Neural crest cell (in vitro differentiated cells): ENCODE measurements at places on chromosomes 12 and 14. TPM values are rescaled to one million over a fixed set of nuclear protein-coding genes. Genes with fewer than 3 reads are reported as not detected.
A peak's percentile ranks its signal among the peaks of the same experiment; 100 is the strongest.

The CDCA3 gene
- total RNA-seq = 67.9 and 71.7 TPM in 2 replicates

- peaks cover 5% of the 10 kb centered on the region for H3K4me1 ChIP-seq
- DNase-seq = no peak
Observed at GRCh38 chr12:111249018-111249370, 119.9 kb downstream of the PHETA1 start.

The SLC25A21 gene
- total RNA-seq = 2.2 and 4.2 TPM in 2 replicates

The SPATA7 gene
- 18.9 and 19.4 TPM in 2 replicates for total RNA-seq

GRCh38 chr12:46265734-46266133 is 3.1 kb downstream of the SLC38A1 start:
- H3K4me1 ChIP-seq = peaks cover 34% of the 10 kb centered on the region
- H3K27ac ChIP-seq = no peak overlapping the region
- H3K27me3 ChIP-seq = no peaks in the 10 kb centered on the region
- H3K4me3 ChIP-seq = no peak overlapping the region
- H3K36me3 ChIP-seq = no peaks in the 10 kb centered on the region

- no peak overlapping the region for H3K27ac ChIP-seq
- H3K4me1 ChIP-seq = no peaks in the 10 kb centered on the region
Observed at GRCh38 chr12:85527192-85527591, 247.2 kb downstream of the ALX1 start.

The SOAT2 gene
- not detected in 2 replicates for total RNA-seq

- no peak overlapping the region for H3K4me3 ChIP-seq
- peaks cover 4% of the 10 kb centered on the region for H3K4me1 ChIP-seq
- no peaks in the 10 kb centered on the region for H3K36me3 ChIP-seq
- H3K27ac ChIP-seq = no peak overlapping the region
- no peaks in the 10 kb centered on the region for H3K27me3 ChIP-seq
Observed at GRCh38 chr14:105269405-105269804, 21.1 kb downstream of the BTBD6 start.

The IAPP gene
- total RNA-seq = 0.28 TPM in 1 of 2 replicates, not detected in the other

DNA sequence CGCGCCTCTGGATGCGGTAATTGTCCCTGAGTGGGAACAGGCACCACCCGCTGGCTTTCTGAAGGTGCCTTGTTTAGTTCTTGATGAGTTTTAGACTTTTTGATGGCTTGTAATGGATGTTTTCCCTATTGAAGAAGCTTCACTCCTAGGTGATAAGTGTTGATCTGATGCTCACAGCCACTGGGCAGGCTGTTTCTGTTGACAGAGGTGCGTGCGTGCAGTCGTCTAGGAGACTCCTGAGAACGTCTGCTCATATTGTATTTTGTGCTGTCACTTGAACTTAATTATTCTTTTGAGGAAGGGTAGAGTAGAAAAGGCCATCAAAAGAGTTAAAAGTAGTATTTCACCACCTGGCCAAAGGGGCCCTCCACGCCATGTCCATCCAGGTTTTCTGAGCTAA is 70.5 kb downstream of the EP400 start:
- peaks cover 6% of the 10 kb centered on the region for H3K36me3 ChIP-seq
- no peak overlapping the region for H3K4me3 ChIP-seq
- DNase-seq = no peak
- H3K27ac ChIP-seq = no peak overlapping the region
- H3K27me3 ChIP-seq = no peaks in the 10 kb centered on the region

DNA sequence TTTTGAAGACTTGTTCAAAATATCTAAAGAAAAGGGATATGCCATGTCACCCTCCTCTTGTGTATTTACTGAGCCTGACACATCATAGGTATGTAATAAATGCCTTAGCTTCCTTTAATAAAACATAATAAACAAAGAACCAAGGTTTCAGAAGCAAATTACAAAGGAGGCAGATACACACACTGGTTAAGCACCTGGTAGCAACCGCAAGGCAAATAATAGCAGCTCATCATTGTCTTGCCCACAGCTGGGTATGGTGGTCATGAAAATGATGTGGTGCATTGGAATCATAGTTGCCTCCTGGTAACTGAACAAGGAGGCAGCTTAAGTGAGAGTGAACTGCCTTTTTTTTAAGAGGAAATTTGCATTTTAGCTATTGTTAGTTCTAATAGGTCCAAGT is 39.0 kb downstream of the PAX9 start:
- no peak for DNase-seq
- peaks cover 8% of the 10 kb centered on the region for H3K27me3 ChIP-seq
- H3K4me1 ChIP-seq = peaks cover 4% of the 10 kb centered on the region
- no peak overlapping the region for H3K4me3 ChIP-seq

The NELL2 gene
- total RNA-seq = 89.1 and 101 TPM in 2 replicates

DNA sequence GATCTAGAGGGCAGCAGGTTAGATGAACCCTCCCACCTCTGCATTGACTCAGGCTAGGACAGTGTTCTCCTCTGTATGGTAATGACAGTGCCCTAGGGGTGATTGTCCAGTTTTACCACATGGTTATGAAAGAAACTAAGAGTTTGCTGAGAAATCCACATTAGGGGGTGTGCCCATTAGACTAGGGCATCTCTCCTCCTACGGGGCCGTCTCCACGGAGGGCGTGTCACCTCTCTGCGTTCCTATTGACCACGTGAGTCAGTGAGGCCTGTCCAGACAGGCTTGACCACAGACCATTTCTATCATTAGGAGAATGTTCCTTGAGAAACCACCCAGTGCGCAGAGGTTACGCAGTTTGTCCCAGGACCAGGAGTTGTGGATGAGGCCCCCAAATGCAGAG is 8.3 kb downstream of the MVK start:
- H3K4me3 ChIP-seq = no peak overlapping the region
- no peak overlapping the region for H3K27ac ChIP-seq
- DNase-seq = no peak
- H3K4me1 ChIP-seq = peaks cover 10% of the 10 kb centered on the region
- H3K27me3 ChIP-seq = no peaks in the 10 kb centered on the region

The GYS2 gene
- not detected in 2 replicates for total RNA-seq

- DNase-seq = no peak
- no peak overlapping the region for H3K4me3 ChIP-seq
- H3K27me3 ChIP-seq = no peaks in the 10 kb centered on the region
- H3K4me1 ChIP-seq = no peaks in the 10 kb centered on the region
- no peaks in the 10 kb centered on the region for H3K36me3 ChIP-seq
Observed at GRCh38 chr14:65110525-65110924, 8.2 kb upstream of the MAX start.

DNA sequence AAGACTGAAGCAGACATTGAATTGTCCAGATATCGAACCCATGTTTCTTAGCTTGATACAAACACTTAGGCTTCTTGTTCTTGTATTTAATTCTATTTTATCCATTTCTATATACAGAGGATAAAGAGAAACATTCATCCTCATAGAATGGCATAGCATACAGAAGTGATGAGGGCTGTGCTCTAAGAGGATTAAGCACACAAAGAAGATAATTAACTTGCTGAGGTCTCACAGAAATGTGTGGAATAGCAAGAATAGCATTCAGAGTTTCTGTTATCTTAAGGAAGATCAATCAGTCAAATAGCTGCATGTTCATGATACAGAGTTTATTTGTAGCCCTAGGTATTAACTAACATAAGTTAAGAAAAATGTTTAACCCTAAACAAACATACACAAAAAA is 27.3 kb upstream of the STRAP start:
- H3K36me3 ChIP-seq = no peaks in the 10 kb centered on the region
- no peaks in the 10 kb centered on the region for H3K27me3 ChIP-seq
- no peak for DNase-seq
- H3K27ac ChIP-seq = no peak overlapping the region

The C1QL4 gene
- total RNA-seq = 0.63 and 0.80 TPM in 2 replicates

DNA sequence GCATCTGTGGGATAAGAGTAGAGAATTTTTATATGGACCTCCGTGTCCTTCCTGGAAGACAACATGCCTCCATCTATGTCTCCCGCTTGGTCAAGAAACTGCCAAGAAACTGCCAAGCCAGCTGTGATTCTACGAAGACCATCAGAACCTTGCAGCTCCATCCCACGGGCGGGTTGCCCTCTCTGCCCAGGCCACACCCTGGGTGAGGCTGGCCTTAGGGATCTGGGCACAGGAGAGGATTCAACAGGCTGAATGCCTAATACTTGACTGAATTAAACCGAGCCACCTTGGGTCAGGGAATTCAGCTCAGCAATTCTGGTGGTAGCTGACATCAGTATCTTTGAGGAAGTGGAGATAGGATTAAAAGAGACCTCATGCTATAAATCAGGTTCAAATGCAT is 37.8 kb upstream of the FOS start:
- peaks cover under 1% of the 10 kb centered on the region for H3K27me3 ChIP-seq
- DNase-seq = no peak
- H3K27ac ChIP-seq = no peak overlapping the region
- no peaks in the 10 kb centered on the region for H3K36me3 ChIP-seq

The DPF3 gene
- total RNA-seq = 1.3 TPM in 2 replicates

- peak overlapping the region; percentile 97 for H3K4me3 ChIP-seq
- H3K27me3 ChIP-seq = peaks cover 51% of the 10 kb centered on the region
- H3K4me1 ChIP-seq = peaks cover 32% of the 10 kb centered on the region
- no peaks in the 10 kb centered on the region for H3K36me3 ChIP-seq
- H3K27ac ChIP-seq = peak overlapping the region; percentile 50
Observed at GRCh38 chr12:78864870-78865463, 393 bp downstream of the SYT1 start.

DNA sequence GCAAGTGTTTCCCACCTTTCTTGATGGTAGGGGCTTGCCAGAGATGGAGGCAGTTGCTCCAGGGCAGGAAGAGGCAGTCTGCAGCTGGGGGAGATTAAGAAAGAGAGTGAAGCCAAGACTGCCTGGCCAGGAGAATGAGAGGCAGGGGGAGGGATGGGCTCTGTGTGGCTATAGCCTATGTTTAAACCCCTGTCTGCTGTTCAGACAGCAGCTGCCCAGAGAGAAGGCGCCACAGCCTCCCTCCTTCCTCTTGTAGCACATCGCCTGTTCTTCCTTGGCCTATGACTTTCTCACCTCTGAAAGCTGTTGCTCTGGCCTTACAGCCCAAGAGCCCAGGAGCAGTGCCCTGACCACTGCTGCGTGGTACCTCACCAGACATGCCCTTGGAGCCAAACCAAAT is 61.7 kb downstream of the EMP1 start:
- peaks cover 26% of the 10 kb centered on the region for H3K4me1 ChIP-seq
- no peaks in the 10 kb centered on the region for H3K27me3 ChIP-seq
- H3K27ac ChIP-seq = no peak overlapping the region
- DNase-seq = no peak
- no peak overlapping the region for H3K4me3 ChIP-seq

- no peak overlapping the region for H3K27ac ChIP-seq
- peaks cover 3% of the 10 kb centered on the region for H3K4me1 ChIP-seq
- no peaks in the 10 kb centered on the region for H3K27me3 ChIP-seq
- peaks cover 5% of the 10 kb centered on the region for H3K36me3 ChIP-seq
Observed at GRCh38 chr14:45868863-45869262, 615.9 kb upstream of the MIS18BP1 start.

The PLEKHG7 gene
- not detected in 2 replicates for total RNA-seq

The OR4E1 gene
- not detected in 2 replicates for total RNA-seq

- H3K27ac ChIP-seq = no peak overlapping the region
- H3K4me1 ChIP-seq = no peaks in the 10 kb centered on the region
- no peak for DNase-seq
- H3K27me3 ChIP-seq = no peaks in the 10 kb centered on the region
Observed at GRCh38 chr14:39991041-39991440, 558.8 kb upstream of the FBXO33 start.

The GPRC5A gene
- 0.11 TPM in 1 of 2 replicates, not detected in the other for total RNA-seq

The FAM216A gene
- total RNA-seq = 20.8 and 20.9 TPM in 2 replicates

DNA sequence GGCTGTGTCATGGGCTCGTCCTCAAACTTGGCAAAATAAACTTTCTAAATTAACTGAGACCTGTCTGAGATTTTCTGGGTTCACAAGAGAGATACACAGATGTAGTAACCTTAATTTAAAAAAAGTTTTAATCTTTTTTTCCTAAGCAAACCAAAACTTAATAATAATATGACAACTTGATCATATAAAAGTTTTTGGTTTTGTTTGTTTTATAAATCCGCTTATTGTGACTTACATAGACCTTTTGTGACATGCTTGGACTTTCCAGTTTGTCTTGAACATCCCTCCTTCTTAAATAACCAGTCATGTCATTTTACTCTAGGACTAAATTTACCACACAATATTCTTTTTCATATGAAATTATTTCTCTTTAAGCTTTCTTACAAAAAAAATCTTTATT is 8.5 kb downstream of the RDH12 start:
- peaks cover 1% of the 10 kb centered on the region for H3K4me1 ChIP-seq
- no peaks in the 10 kb centered on the region for H3K27me3 ChIP-seq
- peaks cover 3% of the 10 kb centered on the region for H3K36me3 ChIP-seq
- H3K27ac ChIP-seq = no peak overlapping the region
- DNase-seq = no peak
- no peak overlapping the region for H3K4me3 ChIP-seq

DNA sequence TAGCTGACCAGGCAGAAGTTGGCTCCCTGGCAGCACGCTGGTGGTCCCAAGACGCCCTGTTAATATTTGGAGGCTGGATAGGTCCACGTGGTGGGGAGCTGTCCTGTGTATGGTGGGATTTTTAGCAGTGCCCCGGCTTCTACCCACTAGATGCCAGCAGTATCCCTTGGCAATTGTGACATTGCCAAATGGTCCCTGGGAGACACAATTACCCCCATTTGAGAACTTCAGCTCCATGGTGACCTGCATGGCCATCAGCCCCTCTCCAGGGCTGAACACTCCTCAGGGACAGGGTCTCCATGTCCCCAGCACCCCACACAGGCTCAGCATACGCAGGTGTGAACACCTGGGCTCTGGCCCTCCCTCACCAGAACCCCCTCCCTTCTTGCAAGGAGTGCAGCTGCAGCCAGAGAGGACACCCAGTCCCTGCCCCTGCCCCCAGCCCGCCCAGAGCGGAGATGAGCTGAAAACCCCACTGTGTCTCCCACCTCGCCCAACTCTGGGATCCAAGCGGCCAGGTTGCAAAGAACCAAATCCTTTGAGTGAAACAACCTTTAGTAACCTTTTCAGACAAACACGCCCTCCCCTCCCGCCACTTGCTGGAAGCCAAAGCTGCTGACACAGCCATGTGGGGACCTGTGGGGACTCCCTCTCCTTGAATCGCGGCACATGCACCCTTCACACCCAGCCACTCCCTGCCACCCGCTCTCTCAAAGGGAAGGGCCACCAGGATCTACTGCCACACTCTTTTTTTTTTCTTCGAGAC is 120.4 kb downstream of the CALM1 start:
- no peaks in the 10 kb centered on the region for H3K36me3 ChIP-seq
- peak overlapping the region; percentile 62 for H3K27ac ChIP-seq
- H3K4me3 ChIP-seq = no peak overlapping the region
- DNase-seq = no peak
- peaks cover 76% of the 10 kb centered on the region for H3K27me3 ChIP-seq
- H3K4me1 ChIP-seq = peaks cover 33% of the 10 kb centered on the region

The CCDC88C gene
- 44.6 and 44.7 TPM in 2 replicates for total RNA-seq

The MDGA2 gene
- total RNA-seq = 8.7 and 10.5 TPM in 2 replicates

GRCh38 chr12:115667116-115667515 is 610.4 kb downstream of the MED13L start:
- H3K27ac ChIP-seq = no peak overlapping the region
- DNase-seq = no peak
- H3K4me3 ChIP-seq = no peak overlapping the region
- peaks cover 5% of the 10 kb centered on the region for H3K27me3 ChIP-seq
- no peaks in the 10 kb centered on the region for H3K4me1 ChIP-seq

DNA sequence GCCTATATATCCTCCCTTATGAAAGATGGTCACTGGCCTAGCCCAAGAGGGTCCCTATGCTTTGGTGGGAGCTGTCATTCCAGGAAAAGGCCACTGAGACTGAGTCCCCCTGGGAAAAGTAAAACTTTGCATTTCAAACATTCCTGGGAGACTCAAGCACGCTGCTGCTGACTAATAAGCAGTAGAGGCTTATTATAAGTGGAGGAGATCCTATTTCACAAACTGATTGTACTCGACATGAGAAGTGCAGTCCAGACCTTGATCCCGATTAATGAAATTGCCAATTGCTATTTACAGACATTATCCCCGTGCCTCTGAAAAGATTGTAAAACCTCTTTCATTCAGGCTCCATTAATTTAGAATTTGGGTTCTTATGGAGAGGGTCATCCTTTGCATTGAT is 96.6 kb downstream of the EMP1 start:
- no peaks in the 10 kb centered on the region for H3K36me3 ChIP-seq
- H3K27me3 ChIP-seq = no peaks in the 10 kb centered on the region
